ENCODE measurements at places on chromosomes 4 and X. TPM values are rescaled to one million over a fixed set of nuclear protein-coding genes. Genes with fewer than 3 reads are reported as not detected.

The F8A3 gene
- 15.7 TPM for total RNA-seq

The HMGN5 gene
- total RNA-seq, result 14.4 TPM

The MAP3K15 gene
- 4.7 TPM for total RNA-seq

The VCX gene
- not detected for total RNA-seq

The SPACA5 gene
- total RNA-seq, result not detected

The MAGED4 gene
- 5.7 TPM for total RNA-seq

The NMU gene
- total RNA-seq, result 4.1 TPM

The GAGE13 gene
- not detected for total RNA-seq

The CC2D2A gene
- total RNA-seq, result 11.8 TPM

The C4orf36 gene
- total RNA-seq, result 1.9 TPM

The CORIN gene
- total RNA-seq, result not detected

The CSAG2 gene
- total RNA-seq, result not detected

The UGT2B15 gene
- 0.98 TPM for total RNA-seq

The PDLIM3 gene
- 0.51 TPM for total RNA-seq

The LNX1 gene
- 4.3 TPM for total RNA-seq

The S100P gene
- total RNA-seq, result 365 TPM

The REELD1 gene
- not detected for total RNA-seq

The TCEAL2 gene
- not detected for total RNA-seq

The TRIM75 gene
- total RNA-seq, result not detected

The OTC gene
- not detected for total RNA-seq

The SAP30 gene
- 10.6 TPM for total RNA-seq

The FGB gene
- total RNA-seq, result 0.38 TPM

The DMRTC1 gene
- total RNA-seq, result not detected

The GPR119 gene
- total RNA-seq, result not detected

The FRG1 gene
- 24.2 TPM for total RNA-seq

The DGAT2L6 gene
- not detected for total RNA-seq

The ARR3 gene
- not detected for total RNA-seq

The MRFAP1L1 gene
- total RNA-seq, result 31.7 TPM

The RTL3 gene
- not detected for total RNA-seq

The ENPEP gene
- total RNA-seq, result not detected

The CRMP1 gene
- not detected for total RNA-seq

The FAM47A gene
- total RNA-seq, result not detected

The RAB9B gene
- 1.5 TPM for total RNA-seq

The KANTR gene
- total RNA-seq, result 14.5 TPM

The FDCSP gene
- total RNA-seq, result 2,729 TPM

The NLRP2B gene
- total RNA-seq, result not detected

The HS6ST2 gene
- total RNA-seq, result 40.2 TPM

The SPON2 gene
- total RNA-seq, result 2.4 TPM

The IQSEC2 gene
- total RNA-seq, result 15.2 TPM

The FAM184B gene
- 0.09 TPM for total RNA-seq

The ADRA2C gene
- 3.4 TPM for total RNA-seq
